CD4-positive, alpha-beta T cell treated with Interferon alpha-2 for 1 hour (primary cell): ENCODE measurements at places on chromosomes 7 and 10.

DNA sequence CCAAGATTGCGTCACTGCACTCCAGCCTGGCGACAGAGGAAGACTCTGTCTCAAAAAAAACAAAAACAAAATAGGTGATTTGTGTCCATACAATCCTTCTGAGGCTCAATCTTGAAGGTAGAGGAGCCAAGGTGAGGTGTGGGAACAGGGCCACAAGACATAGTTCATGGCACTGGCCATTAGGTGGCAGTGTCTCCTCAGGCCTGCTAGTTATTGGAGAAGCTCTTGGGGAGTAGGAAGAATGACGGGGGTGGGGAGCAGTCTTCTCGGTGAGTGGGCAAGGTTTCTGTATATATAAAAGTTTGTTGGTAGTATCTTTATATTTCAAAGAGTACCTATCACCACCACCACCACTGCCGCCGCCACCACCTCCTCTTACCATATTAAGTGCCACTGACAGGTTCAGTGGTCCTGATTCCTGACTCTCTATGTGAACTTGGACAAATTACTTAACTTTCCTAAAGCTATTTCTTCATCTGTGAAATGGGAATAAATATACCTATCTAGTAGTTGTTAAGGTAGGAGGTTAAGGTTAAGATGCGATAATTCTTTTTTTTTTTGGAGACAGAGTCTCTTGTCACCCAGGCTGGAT is 24.0 kb downstream of the CCSER2 start:
- peak; percentile 64 for DNase-seq

- DNase-seq = no peak
Observed at GRCh38 chr7:74627661-74628411, 29.7 kb upstream of the GTF2I start.

GRCh38 chr10:132408367-132408781 is 11.4 kb downstream of the PWWP2B start:
- no peak for DNase-seq

- DNase-seq = no peak
Observed at GRCh38 chr10:20237586-20237985, 421.4 kb downstream of the PLXDC2 start.

GRCh38 chr7:70680306-70680705 is 451.6 kb upstream of the GALNT17 start:
- DNase-seq = no peak

DNA sequence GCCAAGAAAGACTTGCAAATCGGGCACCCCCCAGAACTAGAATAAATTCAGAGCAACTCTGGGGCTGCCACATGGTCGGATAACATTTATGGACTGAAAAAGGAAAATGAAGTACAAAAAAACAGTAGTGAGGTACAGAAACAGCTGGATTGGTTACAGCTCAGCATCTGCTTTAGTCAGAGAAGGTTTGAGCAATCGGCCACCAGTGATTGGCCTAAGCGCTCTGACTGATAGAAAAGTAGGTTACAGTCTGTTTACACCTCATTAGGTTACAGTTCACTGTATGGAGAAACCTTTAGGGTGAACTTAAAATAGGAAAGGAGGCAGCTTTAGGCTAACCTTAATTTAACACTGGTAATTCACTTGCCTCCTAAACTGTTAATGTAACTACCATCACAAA is 102.0 kb upstream of the DKK1 start:
- no peak for DNase-seq

DNA sequence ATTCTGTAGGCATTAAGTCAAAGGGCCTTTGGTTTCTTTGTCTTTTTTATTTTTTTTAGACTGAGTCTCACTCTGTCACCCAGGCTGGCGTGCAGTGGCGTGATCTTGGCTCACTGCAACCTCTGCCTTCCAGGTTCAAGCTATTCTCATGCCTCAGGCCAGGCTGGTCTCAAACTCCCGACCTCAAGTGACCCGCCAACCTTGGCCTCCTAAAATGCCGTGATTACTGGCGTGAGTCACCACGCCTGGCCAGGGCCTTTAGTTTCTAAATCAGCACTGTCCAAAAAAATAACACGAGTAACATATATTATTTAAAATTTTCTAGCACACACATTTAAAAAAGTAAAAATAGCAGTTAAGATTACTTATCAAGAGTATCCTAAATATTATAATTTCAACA is 11.1 kb upstream of the ACSL5 start:
- DNase-seq = no peak

GRCh38 chr10:33336582-33337325 is 2.3 kb upstream of the NRP1 start:
- no peak for DNase-seq
